ENCODE measurements at places on chromosomes 7 and 10. TPM values are rescaled to one million over a fixed set of nuclear protein-coding genes. Genes with fewer than 3 reads are reported as not detected.

The ADAM22 gene
- total RNA-seq: 7.9 TPM

The PALD1 gene
- 14.4 TPM for total RNA-seq

The PNLIP gene
- total RNA-seq: not detected

The MKI67 gene
- total RNA-seq: 2.4 TPM

The PDE1C gene
- 5.5 TPM for total RNA-seq

The PLOD3 gene
- total RNA-seq: 78.8 TPM

The ZNF735 gene
- not detected for total RNA-seq

The GFRA1 gene
- total RNA-seq: 22.3 TPM

The PDK4 gene
- total RNA-seq: 45.0 TPM

GRCh38 chr10:114845978-114846693 is 24.6 kb downstream of the FHIP2A start:
- no peaks in the 10 kb centered on the region for H3K27me3 ChIP-seq
- DNase-seq: no peak
- H3K27ac ChIP-seq: no peak overlapping the region
- no peak overlapping the region for H3K4me3 ChIP-seq

DNA sequence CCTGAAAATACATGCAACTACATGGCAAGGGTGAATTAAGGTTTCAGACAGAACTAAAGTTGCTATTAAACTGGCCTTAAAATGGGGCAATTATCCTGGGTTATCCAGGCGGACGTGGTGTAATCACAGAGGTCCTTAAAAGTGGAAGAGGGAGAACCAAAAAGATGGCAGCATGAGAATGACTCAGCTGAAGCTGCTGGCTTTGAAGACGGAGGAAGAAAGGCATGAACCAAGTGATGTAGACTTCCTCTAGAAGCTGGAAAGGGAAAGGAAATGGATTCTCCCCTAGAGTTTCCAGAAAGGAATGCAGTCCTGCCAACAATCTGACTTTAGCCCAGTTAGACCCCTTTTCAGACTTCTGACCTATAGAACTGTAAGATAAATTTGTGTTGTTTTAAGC is 27.0 kb upstream of the UBN2 start:
- no peaks in the 10 kb centered on the region for H3K27me3 ChIP-seq
- H3K27ac ChIP-seq: no peak overlapping the region
- DNase-seq: no peak
- no peak overlapping the region for H3K4me3 ChIP-seq
- no peaks in the 10 kb centered on the region for H3K36me3 ChIP-seq
- no peaks in the 10 kb centered on the region for H3K4me1 ChIP-seq

DNA sequence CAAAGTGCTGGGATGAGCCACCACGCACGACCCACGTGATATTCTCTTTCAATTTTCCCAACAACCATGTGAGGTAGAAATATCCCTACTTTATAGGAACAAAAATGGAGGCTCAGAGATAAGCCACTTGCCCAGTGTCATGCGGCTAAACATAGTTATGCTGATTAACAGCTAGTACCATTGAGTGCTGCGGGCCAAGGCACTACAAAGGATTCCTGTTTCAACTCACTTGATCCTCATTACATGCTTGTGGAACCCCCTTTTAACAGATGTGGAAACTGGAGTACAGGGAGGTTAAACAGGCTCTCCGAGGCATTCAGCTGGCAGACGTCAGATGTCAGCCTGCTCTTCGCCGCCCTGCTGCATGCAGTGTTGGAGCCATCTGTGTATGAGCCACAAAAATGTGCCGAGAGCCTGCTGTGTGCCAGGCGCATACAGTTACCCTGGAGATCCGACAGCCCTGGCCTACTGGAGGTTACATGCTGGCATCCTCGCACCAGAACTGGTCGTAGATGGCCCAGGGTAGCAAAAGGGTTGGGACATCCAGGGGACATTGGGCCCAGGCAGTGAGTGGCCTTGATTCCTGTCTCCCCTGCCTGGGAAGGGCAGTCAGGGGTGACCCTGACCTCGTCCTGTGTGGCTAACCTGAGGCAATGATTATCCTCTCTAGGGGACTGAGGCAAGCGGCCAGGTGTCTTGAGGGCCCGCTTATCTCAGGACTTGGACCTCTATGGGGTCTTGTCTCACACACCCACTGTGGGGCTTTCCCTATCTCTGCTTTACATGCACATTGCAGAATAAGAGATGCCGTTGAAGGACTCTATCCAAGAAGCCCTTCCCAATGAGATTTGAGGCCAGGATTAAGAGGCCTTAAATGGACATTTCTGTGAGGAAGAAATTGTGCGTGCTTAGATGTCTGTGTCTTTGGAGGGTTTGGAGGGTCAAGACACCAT is 18.5 kb upstream of the SRGN start:
- no peaks in the 10 kb centered on the region for H3K36me3 ChIP-seq
- no peaks in the 10 kb centered on the region for H3K4me1 ChIP-seq
- H3K27me3 ChIP-seq: no peaks in the 10 kb centered on the region
- DNase-seq: no peak

- no peaks in the 10 kb centered on the region for H3K27me3 ChIP-seq
- H3K36me3 ChIP-seq: no peaks in the 10 kb centered on the region
- no peak for DNase-seq
- H3K4me3 ChIP-seq: no peak overlapping the region
- H3K27ac ChIP-seq: no peak overlapping the region
- no peaks in the 10 kb centered on the region for H3K4me1 ChIP-seq
Observed at GRCh38 chr10:90746829-90747228, 111.0 kb downstream of the HTR7 start.

- no peak for DNase-seq
- H3K27ac ChIP-seq: no peak overlapping the region
- no peaks in the 10 kb centered on the region for H3K36me3 ChIP-seq
- no peaks in the 10 kb centered on the region for H3K27me3 ChIP-seq
- no peaks in the 10 kb centered on the region for H3K4me1 ChIP-seq
Observed at GRCh38 chr7:132654150-132654549, 77.9 kb upstream of the PLXNA4 start.

DNA sequence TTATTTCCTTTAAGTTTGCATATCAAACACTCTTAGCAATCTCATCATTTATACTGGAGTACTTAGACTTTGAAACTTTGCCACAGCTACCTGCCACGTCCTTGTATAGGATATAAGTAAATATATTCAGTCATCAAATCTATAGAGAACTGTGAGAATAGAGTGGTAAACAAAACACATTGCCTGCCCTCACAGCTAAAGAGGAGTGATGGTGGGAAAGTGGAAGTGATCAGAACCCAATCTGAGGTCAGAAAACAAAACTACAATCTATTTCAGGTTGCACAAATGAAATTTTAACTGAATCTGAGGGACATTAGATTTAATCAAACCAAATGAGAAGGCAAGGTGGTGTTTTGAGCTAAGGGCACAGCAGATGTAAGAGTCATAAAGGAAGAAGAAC is 74.8 kb downstream of the ZEB1 start:
- H3K4me1 ChIP-seq: no peaks in the 10 kb centered on the region
- no peak for DNase-seq
- no peaks in the 10 kb centered on the region for H3K36me3 ChIP-seq
- H3K27me3 ChIP-seq: no peaks in the 10 kb centered on the region
- H3K4me3 ChIP-seq: no peak overlapping the region
- no peak overlapping the region for H3K27ac ChIP-seq

- H3K36me3 ChIP-seq: no peaks in the 10 kb centered on the region
- DNase-seq: no peak
- no peak overlapping the region for H3K27ac ChIP-seq
- H3K4me3 ChIP-seq: no peak overlapping the region
- H3K27me3 ChIP-seq: no peaks in the 10 kb centered on the region
- no peaks in the 10 kb centered on the region for H3K4me1 ChIP-seq
Observed at GRCh38 chr7:44173911-44174693, 15.1 kb downstream of the GCK start.

- H3K4me3 ChIP-seq: peak overlapping the region; percentile 70
- H3K4me1 ChIP-seq: peaks cover 10% of the 10 kb centered on the region
- peak overlapping the region; percentile 83 for H3K27ac ChIP-seq
- peaks cover 5% of the 10 kb centered on the region for H3K36me3 ChIP-seq
Observed at GRCh38 chr10:133378251-133379096, 588 bp upstream of the PAOX start.

GRCh38 chr10:112799038-112799437 is 151.0 kb upstream of the TCF7L2 start:
- no peak for DNase-seq
- H3K27ac ChIP-seq: no peak overlapping the region
- H3K27me3 ChIP-seq: no peaks in the 10 kb centered on the region
- no peak overlapping the region for H3K4me3 ChIP-seq
- no peaks in the 10 kb centered on the region for H3K36me3 ChIP-seq

DNA sequence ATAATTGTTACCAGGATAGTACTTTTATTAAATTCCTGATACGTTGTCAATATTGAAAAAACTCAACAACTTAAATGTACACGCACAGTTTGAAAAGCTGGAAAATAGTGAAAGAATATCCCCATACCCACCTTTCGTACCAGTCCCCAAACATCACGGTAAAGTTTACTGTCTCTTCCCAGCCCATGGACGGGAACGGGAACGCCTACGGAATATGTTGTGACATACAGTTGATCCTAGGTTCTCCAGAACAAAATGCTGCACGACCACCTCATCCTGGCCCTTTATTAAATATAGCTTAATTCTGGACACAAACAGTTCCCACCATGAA is 527 bp upstream of the BCAP29 start:
- DNase-seq: no peak
- peak overlapping the region; percentile 76 for H3K27ac ChIP-seq
- no peaks in the 10 kb centered on the region for H3K4me1 ChIP-seq
- no peaks in the 10 kb centered on the region for H3K27me3 ChIP-seq
- H3K4me3 ChIP-seq: peak overlapping the region; percentile 92
- H3K36me3 ChIP-seq: no peaks in the 10 kb centered on the region

DNA sequence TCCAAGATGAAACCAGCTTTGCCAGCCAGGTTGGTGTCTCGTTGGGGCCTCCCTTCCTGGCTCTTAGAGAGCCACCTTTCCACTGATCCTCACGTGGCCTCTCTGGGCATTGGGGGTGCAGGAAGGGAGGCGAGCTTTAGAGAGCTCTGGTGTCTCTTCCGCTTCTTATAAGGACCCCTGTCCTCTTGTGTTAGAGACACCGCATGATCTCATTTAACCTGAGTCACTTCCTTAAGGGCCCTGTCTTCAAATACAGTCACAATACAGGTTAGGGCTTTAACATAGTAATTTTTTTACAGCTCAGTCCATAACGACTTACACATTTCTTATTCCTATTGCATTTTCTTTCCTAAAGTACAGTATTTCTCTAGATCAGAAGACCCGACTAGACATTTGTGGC is 535.8 kb downstream of the SDK1 start:
- H3K4me1 ChIP-seq: no peaks in the 10 kb centered on the region
- DNase-seq: no peak
- H3K36me3 ChIP-seq: no peaks in the 10 kb centered on the region
- H3K27me3 ChIP-seq: no peaks in the 10 kb centered on the region

- DNase-seq: no peak
- H3K4me1 ChIP-seq: no peaks in the 10 kb centered on the region
- H3K27ac ChIP-seq: no peak overlapping the region
Observed at GRCh38 chr7:78055001-78055573, 256.5 kb downstream of the PHTF2 start.

GRCh38 chr7:100891568-100892247 is 2.2 kb upstream of the UFSP1 start:
- H3K4me1 ChIP-seq: peaks cover 4% of the 10 kb centered on the region
- no peak for DNase-seq
- no peak overlapping the region for H3K27ac ChIP-seq
- peaks cover 5% of the 10 kb centered on the region for H3K27me3 ChIP-seq
- H3K36me3 ChIP-seq: peaks cover 12% of the 10 kb centered on the region
- H3K4me3 ChIP-seq: no peak overlapping the region

GRCh38 chr10:62073429-62073828 is 171.9 kb downstream of the ARID5B start:
- no peak overlapping the region for H3K4me3 ChIP-seq
- peaks cover 4% of the 10 kb centered on the region for H3K36me3 ChIP-seq
- no peak overlapping the region for H3K27ac ChIP-seq
- H3K27me3 ChIP-seq: no peaks in the 10 kb centered on the region
- H3K4me1 ChIP-seq: peaks cover 10% of the 10 kb centered on the region

DNA sequence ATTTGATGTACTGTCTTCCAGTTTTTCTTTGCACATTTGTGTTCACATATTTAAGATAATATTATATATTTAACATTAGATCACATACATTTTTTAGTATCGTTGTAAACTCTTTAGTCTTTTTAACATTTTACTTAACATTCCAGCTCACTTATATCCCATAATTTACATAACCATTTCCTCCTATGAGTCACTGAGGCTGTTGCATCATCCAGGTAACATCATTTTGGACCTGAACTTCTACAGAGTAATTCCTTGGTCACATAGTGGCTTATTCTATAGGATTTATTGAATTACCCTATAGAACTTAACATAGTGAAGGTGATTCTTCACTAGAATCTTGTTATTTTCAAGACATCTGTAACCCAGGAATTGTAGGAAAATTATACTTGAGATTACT is 194.4 kb downstream of the POU6F2 start:
- no peaks in the 10 kb centered on the region for H3K36me3 ChIP-seq
- H3K27me3 ChIP-seq: no peaks in the 10 kb centered on the region
- H3K4me3 ChIP-seq: no peak overlapping the region
- DNase-seq: no peak
- H3K27ac ChIP-seq: no peak overlapping the region

GRCh38 chr10:131193923-131194322 is 117.6 kb downstream of the TCERG1L start:
- no peaks in the 10 kb centered on the region for H3K36me3 ChIP-seq
- no peak for DNase-seq
- no peak overlapping the region for H3K4me3 ChIP-seq
- H3K27me3 ChIP-seq: no peaks in the 10 kb centered on the region
- no peaks in the 10 kb centered on the region for H3K4me1 ChIP-seq
- H3K27ac ChIP-seq: no peak overlapping the region

- H3K27ac ChIP-seq: peak overlapping the region; percentile 37
- no peaks in the 10 kb centered on the region for H3K36me3 ChIP-seq
- peaks cover 3% of the 10 kb centered on the region for H3K4me1 ChIP-seq
- H3K4me3 ChIP-seq: peak overlapping the region; percentile 89
- no peak for DNase-seq
Observed at GRCh38 chr7:105016709-105017656, 3.0 kb downstream of the KMT2E start.

DNA sequence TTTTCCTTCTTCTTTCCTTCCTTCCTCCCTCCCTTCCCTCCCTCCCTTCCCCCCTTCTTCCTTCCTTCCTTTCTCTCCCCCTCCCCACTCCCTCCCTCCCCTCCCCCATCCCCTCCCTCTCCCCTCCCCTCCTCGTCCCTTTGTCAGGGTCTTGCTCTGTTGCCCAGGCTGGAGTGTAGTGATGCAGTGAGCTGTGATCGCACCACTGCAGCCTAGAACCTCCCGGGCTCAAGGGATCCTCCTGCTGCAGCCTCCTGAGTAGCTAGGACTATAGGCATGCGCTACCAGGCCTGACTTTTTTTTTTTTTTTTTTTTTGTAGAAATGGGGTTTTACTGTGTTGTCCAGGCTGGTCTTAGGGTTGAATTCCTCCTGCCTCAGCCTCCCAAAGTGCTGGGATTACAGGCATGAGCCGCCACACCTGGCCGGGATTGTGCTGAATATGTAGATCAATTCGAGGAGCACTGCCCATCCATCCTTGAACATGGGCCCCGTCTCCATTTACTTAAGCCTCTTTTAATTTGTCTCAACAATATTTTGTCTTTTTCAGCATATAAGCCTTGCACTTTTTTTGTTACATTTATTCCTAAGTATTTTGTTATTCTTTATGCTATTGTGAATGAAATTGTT is 23.4 kb downstream of the GRIFIN start:
- no peaks in the 10 kb centered on the region for H3K4me1 ChIP-seq
- H3K4me3 ChIP-seq: no peak overlapping the region
- H3K27ac ChIP-seq: no peak overlapping the region
- no peaks in the 10 kb centered on the region for H3K27me3 ChIP-seq
- no peaks in the 10 kb centered on the region for H3K36me3 ChIP-seq
- DNase-seq: no peak

GRCh38 chr7:7452119-7452518 is 83.6 kb downstream of the COL28A1 start:
- DNase-seq: no peak
- no peaks in the 10 kb centered on the region for H3K36me3 ChIP-seq
- no peaks in the 10 kb centered on the region for H3K4me1 ChIP-seq
- H3K27ac ChIP-seq: no peak overlapping the region

Data from kidney (tissue), 22 donors.